ENCODE measurements at places on chromosomes 13 and 19.
A peak's percentile ranks its signal among the peaks of the same experiment; 100 is the strongest.

DNA sequence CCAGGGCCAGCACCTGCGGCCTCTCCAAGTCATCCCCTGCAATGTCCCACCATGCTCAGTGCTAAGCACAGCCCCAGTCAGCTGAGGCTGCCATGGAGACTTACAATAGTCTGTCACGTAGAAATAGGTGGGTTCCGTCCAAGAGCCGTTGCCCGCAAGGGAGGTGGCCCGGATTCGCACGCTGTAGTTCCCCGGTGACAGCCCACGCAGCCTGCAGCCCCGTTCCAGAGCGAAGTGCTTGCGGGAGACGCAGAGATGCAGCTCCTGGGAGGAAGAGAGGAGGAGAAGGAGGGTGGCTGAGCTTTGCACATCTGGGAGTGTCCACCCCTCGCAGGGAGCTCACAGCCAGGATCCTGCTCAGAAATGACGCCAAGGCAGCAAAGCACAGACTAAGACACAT lies 62.6 kb downstream of the ZNF557 start:
- no peak for DNase-seq

DNA sequence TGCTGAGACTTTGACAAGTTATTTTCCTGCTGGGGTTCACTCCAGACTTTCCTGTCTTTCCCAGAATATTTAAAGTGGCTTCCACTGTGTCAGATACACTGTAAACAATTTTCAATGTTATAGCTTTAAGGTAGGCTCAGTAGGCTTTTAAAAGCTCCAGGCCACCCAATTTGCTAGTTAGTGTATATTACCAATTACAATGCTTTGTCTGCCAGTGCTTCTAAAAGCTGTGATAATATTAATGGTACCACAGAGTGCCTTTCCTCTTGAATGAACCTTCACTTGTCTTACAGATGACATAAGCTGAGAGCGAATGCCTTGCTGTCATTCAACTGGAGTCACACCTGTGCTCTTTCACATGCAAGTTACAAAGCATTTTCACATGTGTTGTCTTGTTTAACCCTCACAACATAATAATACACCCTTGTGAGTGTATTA lies 239.7 kb upstream of the HTR2A start:
- DNase-seq: no peak

GRCh38 chr19:53132141-53132991 lies at the start of gene ZNF415:
Gene ZNF415, minus strand, starts transcription at chr19:53132910. Its CDS starts 10,234 bp downstream, at chr19:53122676.
- DNase-seq: peak; percentile 28

GRCh38 chr13:29117663-29118062 lies 297.5 kb downstream of the MTUS2 start:
- no peak for DNase-seq

DNA sequence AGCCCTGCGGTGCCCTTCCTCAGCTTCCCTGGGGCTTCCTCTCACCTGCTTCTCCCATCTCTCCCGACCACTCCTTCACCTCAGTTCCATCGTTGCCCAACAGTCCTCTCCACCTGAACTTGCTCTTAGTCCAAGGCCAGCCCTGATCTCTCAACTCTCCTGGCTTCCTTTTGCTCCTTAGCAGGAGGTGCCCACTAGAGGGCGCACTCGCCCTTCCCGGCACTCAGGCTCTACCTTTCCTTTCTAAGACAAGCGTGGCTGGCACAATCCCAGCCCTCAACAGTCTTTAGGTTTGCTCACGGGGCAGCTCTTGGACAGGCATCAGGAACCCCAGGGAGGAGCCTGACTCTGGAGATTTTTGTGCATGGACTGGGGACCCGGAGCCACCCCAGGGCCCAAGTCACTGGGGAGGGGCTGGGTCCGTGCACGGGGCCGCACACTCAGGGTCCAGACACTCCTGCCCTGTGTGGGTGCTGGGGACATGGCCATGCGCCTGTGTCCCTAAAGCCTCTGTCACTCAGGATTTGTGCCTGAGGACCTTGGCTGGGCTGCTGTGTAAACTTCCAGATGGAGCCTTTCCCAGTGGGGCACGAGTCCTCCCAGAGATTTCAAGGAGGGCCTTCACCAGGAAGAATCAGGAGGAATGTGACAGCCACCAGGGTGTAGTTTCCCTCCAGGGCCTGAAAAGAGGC lies 12.1 kb upstream of the CEACAM8 start:
- peak; percentile 43 for DNase-seq

DNA sequence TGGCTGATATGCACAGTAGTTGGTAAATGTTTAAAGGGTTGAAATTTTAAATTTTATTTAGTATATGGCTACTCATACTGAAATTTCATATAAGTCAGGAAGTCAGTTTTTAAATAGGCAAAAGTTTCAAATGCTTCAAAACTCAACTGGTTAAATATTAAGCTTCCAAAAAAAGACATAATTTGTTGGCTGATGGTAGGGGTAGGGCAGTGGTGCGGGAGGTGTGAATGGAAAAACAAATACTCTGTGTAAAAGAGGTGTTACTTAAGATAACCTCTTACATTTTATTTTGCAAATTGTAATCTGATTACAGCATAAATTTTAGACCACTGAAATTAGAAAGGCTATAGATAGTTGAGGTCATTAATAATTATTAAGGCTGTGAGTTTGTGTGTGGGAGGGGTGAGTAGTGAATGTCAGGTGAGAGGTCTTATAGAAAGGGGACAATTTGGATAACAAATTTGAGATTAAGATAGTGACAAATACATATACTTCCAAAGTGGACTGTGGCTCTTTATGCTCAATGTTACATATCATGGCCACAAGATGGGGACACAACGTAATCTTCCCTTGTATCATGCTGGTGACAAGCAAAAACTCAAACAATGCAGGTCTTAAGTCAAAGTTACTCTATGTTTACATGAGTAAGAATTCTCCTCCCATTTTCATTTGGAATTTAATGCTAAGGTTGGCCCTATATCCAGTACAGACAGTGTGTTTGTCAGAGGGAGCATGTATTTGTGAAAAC lies 36.6 kb upstream of the OXGR1 start:
- no peak for DNase-seq

DNA sequence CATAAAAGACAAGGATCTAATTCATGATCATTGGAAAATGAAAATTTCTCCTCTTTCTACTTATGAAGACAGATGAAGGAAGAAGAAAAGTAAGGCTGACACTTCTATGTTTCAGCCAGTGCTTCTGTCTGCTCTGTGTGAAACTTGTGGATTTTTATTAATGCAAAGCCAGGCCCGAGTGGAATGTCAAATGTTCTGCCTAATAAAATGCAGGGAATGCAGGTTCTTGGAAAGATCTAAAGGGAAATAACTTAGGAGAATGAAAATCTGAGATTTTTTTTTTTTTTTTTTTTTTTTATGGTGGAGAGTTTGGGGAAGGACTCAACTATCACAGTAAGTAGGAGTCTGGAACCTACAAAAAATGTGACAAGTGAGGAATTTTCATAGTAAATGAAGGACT lies 1732.3 kb upstream of the SLC10A2 start:
- DNase-seq: no peak

- DNase-seq: no peak
Measured at GRCh38 chr13:100826441-100826840, 151.8 kb upstream of the TMTC4 start.

- no peak for DNase-seq
Measured at GRCh38 chr13:99124794-99125316, 75.8 kb upstream of the UBAC2 start.

DNA sequence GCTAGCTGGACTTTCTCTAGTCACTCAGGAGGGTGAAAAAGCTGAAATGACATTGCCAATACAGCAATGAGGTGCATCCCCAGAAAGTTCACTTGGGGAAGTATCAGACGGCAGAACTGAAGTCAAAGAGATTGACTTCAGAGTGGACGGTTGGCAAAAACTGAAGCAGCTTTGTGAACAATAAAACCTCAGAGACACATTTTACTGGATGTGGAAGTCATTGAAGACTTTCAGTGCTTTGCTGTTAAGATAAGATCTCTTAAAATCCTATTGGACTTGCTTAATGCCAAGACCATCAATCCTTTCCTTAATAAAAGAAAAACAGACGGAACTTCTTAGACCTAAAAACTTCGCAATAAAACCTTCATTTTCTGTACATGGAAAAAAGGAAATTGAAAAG lies 103.7 kb downstream of the ABCC4 start:
- no peak for DNase-seq

- DNase-seq: no peak
Measured at GRCh38 chr13:19766591-19766990, 16.2 kb downstream of the PSPC1 start.

DNA sequence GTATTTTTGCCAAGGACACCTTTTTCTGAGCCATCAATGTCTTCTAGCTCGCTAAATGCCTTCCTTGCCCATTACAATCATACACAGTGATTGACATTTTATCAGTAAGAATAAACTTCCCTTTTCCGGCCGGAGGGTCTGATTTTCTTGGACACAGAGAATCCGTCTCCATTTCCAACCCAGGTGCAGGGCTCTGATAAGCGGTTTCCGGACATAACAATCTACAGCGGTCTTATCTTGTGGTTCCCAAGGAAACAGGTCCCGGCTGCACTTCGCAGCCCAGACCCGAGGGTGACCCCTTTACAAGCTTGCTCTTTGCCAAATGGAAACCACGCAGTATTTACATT lies 5.1 kb upstream of the ZNF77 start:
- no peak for DNase-seq

GRCh38 chr13:49922301-49922700 lies 13.8 kb downstream of the SPRYD7 start:
- no peak for DNase-seq

GRCh38 chr13:111503376-111503775 lies 182.9 kb downstream of the TEX29 start:
- no peak for DNase-seq
